ENCODE measurements at places on chromosomes 16 and 17. TPM values are rescaled to one million over a fixed set of nuclear protein-coding genes. Genes with fewer than 3 reads are reported as not detected.

ABAT gene
- 97.3 TPM for total RNA-seq

SLC16A5 gene
- total RNA-seq = 0.42 TPM

PPY gene
- total RNA-seq = not detected

DNA sequence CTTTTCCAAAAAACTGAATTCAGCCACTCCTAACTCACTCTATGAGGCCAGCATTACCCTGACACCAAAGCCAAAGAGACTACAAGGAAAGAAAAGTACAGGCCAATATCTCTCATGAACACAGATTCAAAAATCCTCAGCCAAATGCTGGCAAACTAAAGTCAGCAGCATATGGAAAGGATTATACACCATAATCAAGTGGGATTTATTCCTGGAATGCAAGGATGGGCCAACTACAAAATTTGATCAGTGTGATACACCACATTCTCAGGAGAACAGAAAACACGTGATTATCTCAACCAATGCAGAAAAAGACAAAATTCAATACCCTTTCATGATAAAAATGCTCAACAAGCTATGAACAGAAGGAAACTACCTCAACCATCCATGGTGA is 7.7 kb upstream of the AATK start:
- DNase-seq = no peak

GRCh38 chr16:65116818-65117430 is 4.9 kb downstream of the CDH11 start:
- no peak for DNase-seq

DNA sequence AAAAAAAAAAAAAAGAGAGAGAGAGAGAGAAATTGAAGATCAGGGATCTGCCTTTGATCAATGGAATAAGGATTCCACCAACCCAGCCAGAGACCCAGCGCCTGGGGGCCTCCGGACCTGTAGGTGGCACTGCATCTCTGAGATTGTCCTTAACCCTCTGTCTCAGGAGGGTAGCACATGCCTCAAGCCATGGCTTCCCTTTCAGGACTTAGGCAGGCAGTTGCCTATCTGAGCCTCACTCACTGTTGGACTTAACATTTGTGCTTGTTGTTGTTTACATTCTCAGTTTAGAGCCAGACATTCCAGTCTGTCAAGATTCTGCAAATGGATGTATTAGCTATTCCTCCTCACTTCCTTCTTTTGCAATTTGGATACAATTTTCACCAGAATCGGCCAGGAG is 5.1 kb upstream of the SCNN1B start:
- peak; percentile 24 for DNase-seq

DNA sequence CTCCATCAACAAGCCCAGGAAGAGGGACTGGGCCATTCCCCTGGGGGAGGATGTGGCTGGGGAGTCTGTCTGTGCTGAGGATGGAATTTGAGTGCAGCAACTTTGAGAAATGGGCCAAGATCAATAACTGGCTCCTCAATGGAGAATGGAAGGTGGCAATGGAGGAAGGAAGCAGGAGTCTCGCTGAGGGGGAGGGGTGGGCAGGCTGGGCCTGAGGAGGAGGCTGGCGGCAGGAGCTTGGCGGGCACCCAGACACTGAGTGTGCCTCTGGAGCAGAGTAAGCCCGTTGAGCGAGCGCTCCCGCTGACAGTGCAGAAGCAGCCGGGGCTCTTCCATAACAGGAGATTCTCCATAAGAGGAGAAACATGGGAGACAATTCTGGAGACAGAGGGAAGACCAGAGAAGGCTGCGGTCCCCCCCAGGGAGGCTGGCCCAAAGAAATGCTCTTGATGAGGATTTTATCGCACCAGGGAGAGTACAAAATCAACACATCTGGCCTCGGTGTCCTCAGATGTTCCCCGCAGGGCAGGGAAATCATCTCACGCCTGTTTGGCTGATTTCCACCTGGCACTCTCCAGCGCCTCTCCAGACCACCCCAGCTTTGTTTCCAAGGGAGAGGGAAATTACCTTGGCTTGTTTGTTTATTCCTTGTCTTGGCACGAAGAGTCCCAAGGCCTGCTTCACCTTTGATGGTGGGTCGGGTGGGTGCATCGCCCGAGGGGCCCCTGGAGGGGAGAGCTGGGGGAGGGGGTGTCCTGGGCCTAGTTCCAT is 2.8 kb upstream of the MMP15 start:
- DNase-seq = no peak

DNA sequence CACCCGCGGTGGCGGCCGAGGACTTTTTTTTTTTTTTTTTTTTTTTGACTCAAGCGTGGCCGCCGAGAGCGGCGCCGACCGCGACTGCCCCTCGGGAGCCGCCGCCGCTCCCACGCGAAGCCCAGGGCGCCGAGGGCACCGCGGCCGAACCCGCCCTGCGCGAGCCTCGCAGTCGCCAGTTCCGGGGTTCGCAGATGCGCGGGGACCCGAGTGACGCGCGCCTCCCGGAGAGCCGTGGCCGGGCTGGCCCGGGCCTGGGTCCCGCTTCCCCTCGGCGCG is 1.1 kb downstream of the METRNL start:
- no peak for DNase-seq

DNA sequence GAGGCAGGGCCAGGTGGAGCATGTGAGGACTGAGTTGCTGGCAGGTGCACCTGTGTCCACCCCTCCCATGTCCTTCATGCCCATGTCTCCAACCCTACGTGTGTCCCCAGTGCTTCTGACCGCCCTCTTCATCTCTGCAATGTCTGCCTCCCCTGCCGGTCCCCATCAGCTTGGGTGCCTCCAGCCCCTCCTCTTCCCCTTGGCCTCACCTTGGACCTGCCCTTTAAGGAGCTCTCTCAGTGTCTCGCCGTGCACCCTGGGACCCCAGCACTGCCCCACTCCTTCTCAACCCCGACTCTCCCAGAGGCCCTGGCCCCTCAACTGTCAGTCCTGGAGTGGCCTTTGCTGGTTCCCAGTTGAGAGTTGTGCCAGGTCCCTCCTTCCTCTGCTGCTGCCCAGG is 15.0 kb downstream of the RIPOR1 start:
- no peak for DNase-seq

Data from HepG2 (cell line).